Effector memory CD4-positive, alpha-beta T cell (primary cell): ENCODE measurements at places on chromosomes 7 and 10.

- no peak overlapping the region for H3K27ac ChIP-seq
- no peaks in the 10 kb centered on the region for H3K4me1 ChIP-seq
- no peak for DNase-seq
- no peak overlapping the region for H3K4me3 ChIP-seq
Measured at GRCh38 chr7:81956520-81956919, 186.7 kb upstream of the HGF start.

DNA sequence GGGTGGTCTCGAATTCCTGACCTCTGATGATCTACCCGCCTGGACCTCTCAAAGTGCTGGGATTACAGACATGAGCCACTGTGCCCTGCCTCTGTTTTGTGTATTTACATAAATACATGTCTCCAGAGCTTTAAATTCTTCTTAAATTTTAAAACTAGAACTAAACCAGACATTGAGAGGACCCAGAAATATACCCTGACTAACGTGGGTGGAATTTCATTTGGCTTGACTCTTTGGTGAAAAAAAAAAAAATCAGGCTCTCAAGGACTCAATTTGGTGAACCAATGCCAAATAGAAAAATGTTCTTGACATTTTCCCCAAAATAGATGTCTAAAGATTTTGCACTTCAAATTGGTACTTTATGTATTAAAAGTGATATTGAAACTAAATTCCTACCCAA is 16.6 kb upstream of the FAS start:
- H3K36me3 ChIP-seq = no peaks in the 10 kb centered on the region
- H3K4me1 ChIP-seq = peaks cover 7% of the 10 kb centered on the region
- no peak overlapping the region for H3K27ac ChIP-seq
- H3K27me3 ChIP-seq = no peaks in the 10 kb centered on the region
- H3K4me3 ChIP-seq = no peak overlapping the region

DNA sequence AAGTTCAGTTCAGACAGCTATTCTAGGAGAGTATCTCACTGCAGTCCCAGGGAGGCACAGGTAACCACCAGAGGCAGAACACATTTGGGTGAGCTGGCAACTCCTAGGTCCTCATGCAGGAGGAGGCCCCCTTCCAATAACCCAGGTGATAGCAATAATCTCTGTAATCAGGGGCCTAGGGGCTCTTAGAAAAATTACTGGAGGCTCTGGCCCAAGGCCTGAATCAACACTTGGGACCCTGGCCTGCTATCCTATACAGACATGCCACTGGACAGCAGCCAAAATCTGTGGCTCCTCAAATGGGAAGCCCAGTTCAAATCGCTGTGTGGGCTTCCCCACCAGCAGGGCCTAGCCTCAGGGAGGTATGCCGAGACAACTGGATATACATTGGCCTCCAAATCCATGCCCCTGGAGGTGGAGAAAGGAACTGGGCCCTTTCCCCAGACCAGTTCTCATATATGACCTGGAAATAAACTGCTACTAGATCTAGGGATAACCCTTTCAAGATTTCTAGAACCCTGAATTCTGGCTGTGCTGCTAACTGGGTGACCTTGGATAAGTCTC is 1.6 kb downstream of the AVPI1 start:
- no peaks in the 10 kb centered on the region for H3K36me3 ChIP-seq
- no peak overlapping the region for H3K27ac ChIP-seq
- no peak for DNase-seq

GRCh38 chr7:146937836-146938235 is 821.2 kb downstream of the CNTNAP2 start:
- no peak for DNase-seq
- H3K27ac ChIP-seq = no peak overlapping the region
- no peaks in the 10 kb centered on the region for H3K27me3 ChIP-seq
- no peaks in the 10 kb centered on the region for H3K36me3 ChIP-seq
- H3K4me3 ChIP-seq = no peak overlapping the region
- no peaks in the 10 kb centered on the region for H3K4me1 ChIP-seq

DNA sequence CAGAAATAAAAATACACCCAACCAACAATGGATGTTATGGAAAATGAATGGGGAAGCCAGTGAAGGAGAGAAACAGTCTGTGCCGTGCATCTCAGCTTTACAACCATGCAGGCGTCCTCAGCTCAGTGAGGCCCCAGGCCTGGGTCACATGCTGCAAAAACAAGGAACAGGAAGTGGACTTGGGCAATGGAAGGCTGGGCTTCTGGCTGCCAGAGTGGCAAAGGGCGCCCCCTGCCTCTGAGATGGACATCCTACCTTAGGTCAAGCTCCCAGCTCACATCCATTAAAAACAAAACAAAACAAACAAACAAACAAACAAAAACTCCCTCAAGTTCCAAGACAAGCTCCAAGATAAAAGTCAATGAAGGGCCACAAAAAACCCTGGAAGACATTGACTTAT is 54.7 kb upstream of the AFAP1L2 start:
- H3K4me3 ChIP-seq = no peak overlapping the region
- H3K36me3 ChIP-seq = peaks cover 49% of the 10 kb centered on the region
- H3K4me1 ChIP-seq = no peaks in the 10 kb centered on the region
- no peak overlapping the region for H3K27ac ChIP-seq

DNA sequence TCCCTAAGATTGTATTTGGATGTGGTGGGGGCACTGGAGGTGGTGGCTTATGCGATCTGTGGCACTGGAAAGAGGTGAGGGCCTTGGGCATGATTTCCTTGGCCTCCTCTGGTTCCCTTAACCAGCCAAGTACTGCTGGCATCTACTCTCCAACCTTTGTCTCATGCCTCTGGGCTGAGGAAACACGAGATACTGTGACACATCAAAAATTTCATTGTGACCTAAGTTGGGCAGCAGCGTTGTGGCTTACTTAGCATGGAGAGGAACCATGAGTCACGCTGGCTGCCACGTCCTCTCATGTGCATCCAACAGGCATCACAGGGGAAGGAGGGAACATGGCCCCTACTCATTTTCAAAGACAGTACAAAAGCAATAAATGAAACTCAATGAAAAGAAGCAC is 29.7 kb upstream of the GSDME start:
- H3K27ac ChIP-seq = no peak overlapping the region
- H3K4me3 ChIP-seq = no peak overlapping the region
- H3K27me3 ChIP-seq = no peaks in the 10 kb centered on the region
- H3K36me3 ChIP-seq = no peaks in the 10 kb centered on the region
- no peaks in the 10 kb centered on the region for H3K4me1 ChIP-seq

DNA sequence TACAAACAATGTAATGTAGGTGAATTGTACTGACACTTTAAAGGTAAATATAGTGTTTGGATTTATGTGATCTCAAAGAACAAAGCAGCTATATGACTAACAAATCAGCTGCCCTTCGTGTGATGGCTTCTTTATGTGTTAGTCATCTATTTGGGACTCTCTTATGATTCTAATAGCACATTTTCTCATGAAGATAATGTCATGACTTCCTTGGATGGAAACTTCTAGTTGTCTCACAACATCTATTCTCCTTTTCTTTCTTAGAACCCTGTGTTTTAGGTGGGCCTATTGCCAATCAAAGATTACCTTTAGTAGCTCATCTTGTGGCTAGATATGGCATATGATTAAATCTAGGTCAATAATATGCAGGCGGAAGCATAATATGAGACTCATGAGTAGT is 45.0 kb downstream of the TMEM106B start:
- DNase-seq = no peak
- no peaks in the 10 kb centered on the region for H3K27me3 ChIP-seq
- peaks cover 14% of the 10 kb centered on the region for H3K4me1 ChIP-seq
- peak overlapping the region; percentile 29 for H3K27ac ChIP-seq

- no peaks in the 10 kb centered on the region for H3K27me3 ChIP-seq
- no peak overlapping the region for H3K27ac ChIP-seq
- DNase-seq = no peak
- H3K4me3 ChIP-seq = no peak overlapping the region
Measured at GRCh38 chr10:12534824-12535223, 185.5 kb downstream of the CAMK1D start.

- peaks cover 14% of the 10 kb centered on the region for H3K36me3 ChIP-seq
- H3K4me1 ChIP-seq = peaks cover 11% of the 10 kb centered on the region
- no peak for DNase-seq
- H3K27ac ChIP-seq = no peak overlapping the region
- no peak overlapping the region for H3K4me3 ChIP-seq
Measured at GRCh38 chr10:6609625-6610024, 29.5 kb upstream of the PRKCQ start.

GRCh38 chr10:14598809-14599764 is 175.6 kb downstream of the FAM107B start:
- peak overlapping the region; percentile 5 for H3K27ac ChIP-seq
- peaks cover 35% of the 10 kb centered on the region for H3K36me3 ChIP-seq
- H3K4me3 ChIP-seq = no peak overlapping the region
- DNase-seq = no peak

DNA sequence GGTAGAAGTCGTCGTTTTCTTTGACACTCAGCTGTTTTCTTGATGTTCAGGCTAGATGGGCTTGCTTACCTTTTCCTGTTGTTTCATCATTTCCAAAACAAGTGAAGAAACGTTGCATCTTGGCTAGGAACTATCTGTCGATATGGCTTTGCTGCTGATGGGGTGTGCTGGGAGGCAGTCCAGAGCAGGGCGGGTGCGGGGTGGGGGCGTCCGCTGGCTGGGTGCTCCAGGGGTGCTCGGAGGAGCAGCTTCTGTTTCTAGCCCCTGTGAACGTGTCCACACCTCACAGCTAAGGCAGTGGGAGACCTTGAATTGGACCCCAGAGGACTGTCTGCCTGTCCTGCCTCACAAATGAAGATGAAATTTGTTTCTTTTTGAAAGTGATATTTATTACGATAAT is 7.6 kb upstream of the SUN1 start:
- H3K4me3 ChIP-seq = no peak overlapping the region
- no peak overlapping the region for H3K27ac ChIP-seq
- no peaks in the 10 kb centered on the region for H3K27me3 ChIP-seq
- no peaks in the 10 kb centered on the region for H3K4me1 ChIP-seq
- DNase-seq = no peak
- peaks cover 12% of the 10 kb centered on the region for H3K36me3 ChIP-seq

DNA sequence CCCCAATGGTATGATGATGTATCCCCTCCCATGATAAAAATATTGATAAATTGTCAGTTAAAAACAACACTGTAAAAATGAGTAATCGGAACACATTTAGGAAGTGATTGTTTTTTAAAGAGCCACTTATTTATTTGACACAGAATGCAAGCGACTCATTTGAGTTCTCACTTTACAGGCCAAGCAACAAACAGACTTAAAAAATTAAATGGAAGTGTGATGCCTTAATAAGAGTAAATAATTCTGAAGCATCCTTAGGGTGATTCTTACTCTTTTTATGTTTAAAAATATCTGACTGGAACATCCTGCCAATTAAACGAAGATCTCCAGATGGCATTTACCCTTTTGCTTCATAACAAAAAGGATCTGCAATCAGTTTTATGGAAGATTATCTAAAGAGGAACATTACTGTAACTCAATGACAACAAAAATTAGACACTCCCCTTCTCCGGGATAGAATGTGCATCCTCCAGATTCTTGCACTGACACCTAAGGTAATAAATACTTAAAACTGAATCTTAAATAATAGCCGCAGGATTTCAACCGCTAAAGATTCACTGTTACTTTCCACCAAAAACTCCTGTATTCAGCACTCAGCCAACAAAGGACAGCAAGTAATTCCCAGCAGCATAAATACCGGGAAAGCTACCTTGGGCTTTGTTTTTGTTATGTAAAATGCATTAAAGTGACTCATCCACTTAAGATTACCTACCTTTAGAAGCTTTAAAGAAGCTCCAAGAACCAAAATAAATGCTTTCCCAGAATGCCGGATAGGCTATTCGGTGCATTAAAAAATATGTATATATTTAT is 1.7 kb downstream of the CACNA2D1 start:
- no peaks in the 10 kb centered on the region for H3K36me3 ChIP-seq
- H3K27me3 ChIP-seq = no peaks in the 10 kb centered on the region
- no peak for DNase-seq
